ENCODE measurements at places on chromosomes 3 and 15.

DNA sequence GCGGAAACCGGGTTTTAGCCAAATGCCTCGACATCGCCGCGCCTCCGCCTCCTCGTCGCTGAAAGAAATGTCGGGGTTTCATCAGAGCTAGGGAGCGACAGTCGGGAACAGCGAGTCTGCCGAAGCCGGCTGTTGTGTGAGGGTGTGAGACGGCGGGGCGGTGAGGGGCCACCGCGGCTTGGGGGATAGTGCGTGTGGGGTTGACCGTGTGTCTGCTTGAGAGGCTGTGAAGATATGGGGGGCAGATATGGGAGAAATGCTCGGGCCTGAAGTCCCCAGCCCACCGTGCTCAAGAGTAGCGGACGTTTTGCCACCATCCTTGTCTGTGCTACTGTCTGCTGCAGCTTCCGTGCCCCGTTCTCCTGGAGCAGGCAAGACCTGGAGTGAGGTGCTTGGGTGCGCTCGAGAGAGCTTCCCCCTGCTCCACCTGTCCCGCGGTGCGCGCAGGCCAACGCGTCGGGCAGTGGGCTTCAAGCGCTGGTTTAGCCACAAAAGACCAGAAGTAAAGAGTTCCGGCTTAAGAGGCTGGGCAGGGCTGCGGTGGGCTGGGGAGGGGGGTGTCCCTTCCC, 716 bp upstream of the ISLR2 start:
- no peak for DNase-seq

GRCh38 chr3:155418407-155418806, 124.9 kb upstream of the STRIT1 start:
- DNase-seq = no peak

DNA sequence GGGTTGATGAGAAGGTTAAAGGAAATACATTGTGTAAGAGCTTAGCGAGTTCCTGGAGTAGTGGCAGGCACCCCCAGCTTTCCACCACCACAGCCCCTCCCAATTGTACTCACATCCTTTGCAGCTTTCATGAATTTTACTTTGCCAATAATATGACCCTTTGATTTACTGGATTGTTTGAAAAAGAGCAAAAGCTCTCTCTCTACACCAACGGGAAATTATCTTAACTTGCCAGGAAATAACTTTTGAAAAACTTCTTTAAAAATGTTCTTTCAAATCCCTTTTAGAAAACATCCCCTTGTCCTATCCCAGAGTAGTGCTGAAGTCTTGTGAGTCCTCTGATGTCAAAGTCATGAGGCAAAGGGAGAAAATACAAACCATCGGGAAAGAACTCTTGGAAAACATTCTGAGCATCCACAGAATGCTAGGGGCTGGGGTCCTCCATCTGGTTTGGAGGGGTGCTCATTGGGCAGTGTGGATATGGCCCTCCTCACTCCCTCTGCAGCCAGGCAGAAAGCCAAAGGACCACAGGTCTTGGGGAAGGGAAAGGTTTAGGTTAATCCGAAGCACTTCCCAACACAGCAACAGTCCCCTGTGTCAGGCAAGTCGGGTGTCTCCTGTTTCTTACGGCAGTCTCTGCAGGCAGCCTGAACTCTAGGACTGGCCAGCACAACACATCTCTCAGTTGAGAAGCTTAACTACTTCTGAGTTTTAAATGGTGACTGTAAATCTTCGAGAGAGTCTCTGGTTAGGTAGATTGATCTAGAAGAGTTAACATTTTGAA, 36.5 kb downstream of the BOC start:
- no peak for DNase-seq

GRCh38 chr15:50883903-50884302, 24.6 kb upstream of the AP4E1 start:
- DNase-seq = no peak

GRCh38 chr3:194322678-194323211, 28.4 kb downstream of the CPN2 start:
- no peak for DNase-seq

DNA sequence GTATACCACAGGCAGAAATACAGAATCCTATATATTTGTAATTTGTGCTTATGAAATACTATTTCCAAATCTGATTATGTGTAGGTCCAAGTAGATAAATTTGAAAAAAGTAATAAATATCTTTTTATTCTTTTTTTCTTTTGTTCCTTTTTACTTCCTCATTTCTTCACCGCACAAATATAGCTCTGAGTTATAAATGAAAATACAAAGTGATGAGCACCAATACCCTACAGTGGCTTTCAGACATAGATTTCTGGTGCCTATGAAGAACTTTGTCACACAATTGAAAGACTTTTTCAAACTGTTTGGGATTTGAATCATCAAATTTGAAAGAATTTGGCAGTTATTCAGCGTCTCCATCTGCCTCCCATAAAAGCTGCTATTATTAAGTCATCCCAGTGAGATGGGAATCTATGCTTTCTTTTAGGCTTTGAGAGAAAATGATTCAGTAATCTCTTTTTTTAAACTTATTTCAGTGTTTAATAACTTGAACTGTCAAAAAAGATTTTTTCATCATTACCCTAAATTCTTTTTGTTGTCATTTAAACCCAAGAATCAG, 363.6 kb upstream of the GOLIM4 start:
- DNase-seq = no peak

- DNase-seq = peak; percentile 22
Measured at GRCh38 chr3:194103505-194103904, 32.4 kb upstream of the HES1 start.

GRCh38 chr3:61446341-61446740, 115.0 kb upstream of the PTPRG start:
- DNase-seq = no peak

DNA sequence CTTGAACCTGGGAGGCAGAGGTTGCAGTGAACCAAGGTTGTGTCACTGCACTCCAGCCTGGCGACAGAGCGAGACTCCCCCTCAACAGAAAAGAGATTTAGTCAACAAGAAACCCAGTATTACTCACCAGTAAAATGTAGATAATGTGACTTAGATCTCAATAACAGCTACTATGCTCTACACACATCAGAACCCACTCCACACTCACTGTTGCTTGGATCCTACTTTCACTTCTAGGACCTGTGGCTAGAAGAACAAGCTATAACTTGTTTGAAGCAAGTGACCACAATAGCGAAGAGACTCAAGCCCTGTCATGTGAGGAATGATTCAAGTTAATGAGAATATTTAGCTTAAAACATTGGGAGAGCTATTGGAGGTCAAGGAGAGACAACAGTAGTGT, 100.7 kb downstream of the ANXA2 start:
- DNase-seq = no peak

DNA sequence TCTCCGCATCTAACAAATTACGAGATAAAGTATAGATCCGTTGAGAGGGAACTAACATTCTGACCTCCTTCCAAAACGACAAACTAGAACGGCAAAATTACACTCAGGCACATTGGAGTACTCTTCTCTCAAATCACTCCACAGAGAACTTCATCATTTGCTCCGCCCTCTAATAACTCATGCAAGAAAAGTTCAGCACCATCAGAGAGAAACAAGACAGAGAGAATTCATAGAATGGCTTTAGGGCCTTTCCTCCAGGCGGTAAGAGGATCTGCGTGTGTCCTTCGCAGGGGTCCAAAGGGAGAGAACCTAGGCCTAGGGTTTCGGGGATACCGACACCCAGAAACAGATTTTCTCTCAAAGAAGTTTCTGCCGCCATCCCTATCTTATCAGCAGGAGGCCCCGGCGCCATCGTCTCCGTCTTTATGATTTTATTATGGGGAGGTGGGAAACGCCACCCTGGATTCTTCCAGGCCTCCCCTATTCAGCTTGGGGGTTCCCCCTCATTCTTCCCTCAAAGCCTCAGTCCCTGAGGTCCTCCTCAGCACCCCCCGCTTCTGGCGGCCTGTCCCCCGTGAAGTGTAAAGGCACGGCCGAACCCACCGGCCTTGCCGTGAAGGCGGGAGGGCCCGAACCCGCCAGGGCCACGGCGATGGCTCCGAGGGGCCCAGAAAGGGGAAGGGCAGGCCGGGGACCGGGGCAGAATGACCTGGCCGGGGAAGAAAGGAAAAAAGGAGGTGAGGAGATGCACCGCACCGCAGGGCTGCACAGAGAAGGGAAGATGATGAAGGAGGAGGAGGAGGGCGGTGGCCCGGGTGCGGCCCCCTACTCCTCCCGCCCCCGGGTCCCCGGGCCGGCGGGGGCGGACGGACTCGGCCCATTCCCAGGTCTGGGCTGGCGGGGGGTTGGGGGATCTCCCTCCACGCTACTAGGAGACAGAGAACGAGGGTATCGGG, 768 bp downstream of the UBXN7 start:
- peak; percentile 14 for DNase-seq

DNA sequence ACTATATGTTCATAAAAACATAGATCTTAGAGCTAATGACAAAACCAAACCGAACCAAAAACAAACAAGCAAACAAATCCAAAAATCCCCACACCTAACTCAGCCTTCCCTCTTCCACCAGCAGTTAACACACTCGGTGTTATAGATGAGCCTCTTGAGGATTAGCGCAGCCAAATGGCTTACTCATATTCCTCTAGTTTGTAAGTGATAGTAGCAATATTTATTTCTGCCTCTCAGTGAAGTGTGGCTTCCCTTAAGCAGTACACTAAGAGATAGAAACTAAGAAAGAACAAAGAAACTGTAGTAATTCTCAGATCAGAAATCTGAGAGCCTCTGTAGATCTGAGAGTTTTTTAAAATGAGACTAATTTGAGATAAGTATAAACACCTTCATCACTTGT, 2.4 kb upstream of the NCEH1 start:
- DNase-seq = no peak

DNA sequence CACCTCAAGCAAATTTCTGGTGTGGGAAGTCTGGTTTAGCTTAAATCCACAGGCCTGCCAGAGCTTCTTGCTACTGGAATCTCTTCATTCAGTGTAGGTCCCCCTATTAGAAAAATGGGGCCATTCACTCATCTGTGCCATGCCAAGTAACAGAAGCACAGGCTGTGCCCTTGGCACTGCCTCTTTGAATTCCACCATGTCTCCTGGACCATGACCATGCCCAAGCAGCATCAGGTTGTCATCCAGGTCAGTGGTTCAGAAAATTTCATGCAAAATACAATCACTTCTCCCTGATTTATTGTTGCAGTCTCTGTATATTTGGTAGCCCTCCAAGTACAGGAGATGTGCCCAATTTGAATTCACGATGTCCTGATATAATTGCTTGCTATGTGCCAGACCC, 602.1 kb upstream of the ZNF385D start:
- no peak for DNase-seq

DNA sequence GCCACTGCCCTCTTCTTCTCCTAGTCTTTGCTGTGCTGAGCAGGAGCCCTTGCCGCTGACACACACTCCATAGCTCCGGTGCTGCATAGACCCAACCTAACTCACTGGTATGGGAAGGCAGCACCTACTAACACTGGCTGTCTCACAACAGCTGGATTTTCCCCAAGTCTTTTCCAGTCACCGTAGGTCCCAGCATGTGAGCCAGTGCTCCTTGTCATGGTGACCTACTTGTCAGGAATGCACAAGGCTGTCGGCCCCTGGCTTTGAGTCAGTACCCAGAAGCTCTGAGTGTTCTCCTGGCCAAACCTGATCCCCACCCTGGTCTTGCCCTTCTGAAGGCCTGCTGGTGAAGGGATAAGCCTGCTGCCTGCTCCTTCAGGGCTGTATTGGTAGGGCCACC, 25.7 kb downstream of the AMOTL2 start:
- DNase-seq = no peak

DNA sequence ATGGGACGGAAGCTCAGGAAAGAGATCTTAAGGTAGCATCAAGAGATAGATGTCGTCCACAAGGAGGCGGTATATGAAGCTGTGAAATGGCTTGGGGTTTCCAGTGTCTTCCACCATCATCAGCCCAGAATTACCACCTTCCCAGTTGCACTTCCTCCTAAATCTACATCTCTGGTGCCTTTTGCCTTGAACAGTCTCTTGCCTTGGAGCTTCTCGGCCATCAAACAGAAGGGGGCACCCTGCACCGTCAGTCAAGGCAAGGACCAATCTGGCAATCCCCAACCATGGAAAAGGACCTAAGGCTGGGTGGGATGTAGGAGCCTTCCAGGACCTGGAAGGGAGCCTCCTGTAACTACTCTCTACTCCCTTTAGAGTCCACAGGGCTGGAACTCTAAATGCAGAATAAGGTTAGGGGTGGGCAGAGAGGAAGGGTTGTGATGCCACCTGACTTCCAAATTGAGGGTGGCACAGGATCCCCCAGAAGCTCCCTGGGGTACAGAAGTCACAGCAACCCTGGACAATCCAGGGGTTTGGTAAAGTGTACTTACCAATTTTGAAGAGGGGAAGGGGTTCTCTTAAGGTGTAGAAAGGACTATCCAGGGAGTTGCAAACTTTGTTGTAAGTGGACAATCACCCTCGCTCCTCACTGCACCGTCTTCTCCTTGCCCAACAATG, 1.0 kb upstream of the RYR3 start:
- DNase-seq = peak; percentile 17

- no peak for DNase-seq
Measured at GRCh38 chr15:45253330-45253729, 1.3 kb downstream of the SLC28A2 start.

DNA sequence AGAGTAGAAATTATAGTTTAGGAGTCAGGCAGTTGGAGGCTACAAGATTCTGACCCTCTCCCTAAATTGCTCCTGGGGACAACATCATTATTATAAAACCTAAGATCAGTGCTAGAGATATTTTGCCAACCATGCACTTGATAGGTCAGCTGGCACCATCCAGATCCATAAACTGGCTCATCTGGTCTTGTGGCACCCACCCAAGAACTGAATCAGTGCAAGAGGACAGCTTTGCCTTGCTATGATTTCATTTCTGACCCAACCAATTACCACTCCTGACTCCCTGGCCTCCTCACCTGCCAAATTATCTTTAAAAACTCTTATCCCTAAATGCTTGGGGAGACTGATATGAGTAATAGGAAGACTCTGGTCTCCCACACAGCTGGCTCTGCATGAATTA, 461.1 kb upstream of the TGFBR2 start:
- DNase-seq = no peak

GRCh38 chr3:69032737-69033136, 19.3 kb upstream of the EOGT start:
- DNase-seq = no peak

GRCh38 chr3:51686512-51687215, 15.6 kb downstream of the TEX264 start:
- DNase-seq = peak; percentile 53

DNA sequence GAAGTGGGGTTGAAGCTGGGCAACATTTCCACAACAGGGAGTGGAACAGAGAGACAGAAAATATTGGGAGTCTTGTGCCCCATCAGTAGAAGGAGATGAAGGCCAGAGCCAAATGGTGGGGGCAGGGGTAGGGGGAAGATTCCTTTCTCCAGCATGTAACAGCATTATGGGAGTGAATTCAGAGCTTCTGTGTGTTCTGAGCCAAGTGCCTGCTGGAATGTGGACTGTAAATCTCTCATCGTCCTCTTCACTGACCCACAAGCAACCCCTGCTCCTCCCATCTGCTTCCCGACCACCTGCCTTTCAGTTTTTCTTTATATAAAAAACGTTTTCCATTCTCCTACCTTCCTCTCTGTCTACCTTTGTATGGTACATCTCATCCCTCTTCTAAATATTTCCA, 344.2 kb upstream of the TPRG1 start:
- DNase-seq = no peak

Data from GM18507 (cell line).